Glutamatergic neuron (in vitro differentiated cells): ENCODE measurements at places on chromosomes 3 and 15. TPM values are rescaled to one million over a fixed set of nuclear protein-coding genes. Genes with fewer than 3 reads are reported as not detected.

- peak; percentile 32 for DNase-seq
Measured at GRCh38 chr3:196501316-196502044, 2.1 kb downstream of the RNF168 start.

GRCh38 chr3:13223574-13224237 lies 150.5 kb upstream of the IQSEC1 start:
- DNase-seq, result no peak

GRCh38 chr15:77168141-77168540 lies 97.2 kb upstream of the TSPAN3 start:
- DNase-seq, result no peak

DNA sequence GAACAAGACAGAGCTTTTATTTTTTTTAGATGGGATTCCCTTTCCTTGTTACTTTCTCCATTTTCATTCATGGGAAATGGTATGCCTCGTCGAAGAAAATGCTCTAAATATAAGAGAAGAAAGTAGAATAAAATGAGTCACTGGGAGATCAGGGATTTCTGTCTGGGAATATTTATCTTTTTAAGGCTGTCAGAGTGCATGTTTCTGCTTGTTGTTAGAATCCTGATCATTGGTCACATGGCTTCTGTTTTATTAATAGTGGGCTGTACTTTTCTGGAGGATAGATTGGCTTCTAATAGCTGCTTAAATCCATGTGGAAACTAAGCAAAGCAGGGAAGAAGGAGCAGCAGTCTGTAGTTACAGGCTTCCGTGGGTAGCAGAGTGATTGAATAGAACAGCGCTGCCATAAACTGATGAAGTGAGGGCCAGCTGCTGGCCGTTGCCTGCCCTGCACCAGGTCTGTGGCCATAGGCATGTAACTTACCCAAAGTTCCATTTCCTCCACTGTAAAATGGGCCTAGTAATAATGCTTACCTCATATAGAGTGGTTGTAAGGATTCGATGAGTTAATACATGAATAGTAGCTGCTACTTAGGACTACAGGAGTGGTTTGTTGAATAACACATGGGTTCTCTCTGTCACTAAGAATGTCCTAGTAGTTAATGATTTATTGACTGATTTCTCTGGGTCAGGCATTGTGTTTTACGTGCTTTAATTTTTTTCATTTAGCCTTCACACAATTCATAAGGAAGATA lies 289.9 kb downstream of the SATB1 start:
- no peak for DNase-seq

DNA sequence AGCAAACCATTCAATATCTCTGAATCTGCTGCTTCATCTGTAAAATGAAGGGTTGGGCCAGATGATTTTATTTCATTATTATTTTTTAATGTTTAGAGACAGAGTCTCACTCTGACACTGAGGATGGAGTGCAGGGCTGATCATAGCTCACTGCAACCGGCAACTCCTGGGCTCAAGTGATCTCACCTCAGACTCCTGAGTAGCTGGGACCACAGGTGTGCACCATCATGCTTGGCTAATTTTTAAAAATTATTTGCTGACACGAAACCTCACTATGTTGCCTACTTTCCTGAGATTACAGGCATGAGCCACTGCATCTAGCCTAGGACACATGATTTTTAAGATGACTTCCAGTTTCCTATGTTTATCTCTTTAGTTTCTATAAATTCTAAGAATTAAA lies 105.8 kb downstream of the P3H2 start:
- no peak for DNase-seq

GRCh38 chr3:63048367-63049326 lies 173.4 kb upstream of the CADPS start:
- no peak for DNase-seq

Gene PLA2G4E
- 1.0 TPM for total RNA-seq

Gene OXTR
- total RNA-seq, result 4.0 TPM

Gene FANCD2OS
- not detected for total RNA-seq

Gene ADAMTS9
- total RNA-seq, result 2.3 TPM
